ENCODE measurements at places on chromosomes 7 and 10.

GRCh38 chr7:82615527-82615926 lies 171.9 kb upstream of the CACNA2D1 start:
- DNase-seq = no peak

DNA sequence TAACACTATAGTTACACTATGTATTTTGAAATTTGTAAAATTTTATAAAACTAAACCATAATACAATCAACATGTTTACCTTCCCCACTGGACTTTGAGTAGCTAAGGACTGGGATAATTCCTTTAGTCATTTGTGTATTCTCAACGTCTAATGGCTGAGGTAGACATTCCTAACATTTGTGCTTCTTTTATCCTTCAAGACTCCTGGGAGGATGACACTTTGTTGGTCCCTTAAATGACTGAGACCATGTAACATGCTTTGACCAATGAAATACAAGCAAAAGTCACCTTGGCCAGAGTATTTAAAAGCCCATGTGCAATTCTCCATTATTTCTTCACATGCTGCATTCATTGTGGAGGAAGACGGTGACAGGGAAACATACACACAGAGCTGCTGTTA lies 18.5 kb downstream of the RAPGEF5 start:
- no peak for DNase-seq

GRCh38 chr7:151696721-151697514 lies 177.2 kb upstream of the RHEB start:
- DNase-seq = no peak

DNA sequence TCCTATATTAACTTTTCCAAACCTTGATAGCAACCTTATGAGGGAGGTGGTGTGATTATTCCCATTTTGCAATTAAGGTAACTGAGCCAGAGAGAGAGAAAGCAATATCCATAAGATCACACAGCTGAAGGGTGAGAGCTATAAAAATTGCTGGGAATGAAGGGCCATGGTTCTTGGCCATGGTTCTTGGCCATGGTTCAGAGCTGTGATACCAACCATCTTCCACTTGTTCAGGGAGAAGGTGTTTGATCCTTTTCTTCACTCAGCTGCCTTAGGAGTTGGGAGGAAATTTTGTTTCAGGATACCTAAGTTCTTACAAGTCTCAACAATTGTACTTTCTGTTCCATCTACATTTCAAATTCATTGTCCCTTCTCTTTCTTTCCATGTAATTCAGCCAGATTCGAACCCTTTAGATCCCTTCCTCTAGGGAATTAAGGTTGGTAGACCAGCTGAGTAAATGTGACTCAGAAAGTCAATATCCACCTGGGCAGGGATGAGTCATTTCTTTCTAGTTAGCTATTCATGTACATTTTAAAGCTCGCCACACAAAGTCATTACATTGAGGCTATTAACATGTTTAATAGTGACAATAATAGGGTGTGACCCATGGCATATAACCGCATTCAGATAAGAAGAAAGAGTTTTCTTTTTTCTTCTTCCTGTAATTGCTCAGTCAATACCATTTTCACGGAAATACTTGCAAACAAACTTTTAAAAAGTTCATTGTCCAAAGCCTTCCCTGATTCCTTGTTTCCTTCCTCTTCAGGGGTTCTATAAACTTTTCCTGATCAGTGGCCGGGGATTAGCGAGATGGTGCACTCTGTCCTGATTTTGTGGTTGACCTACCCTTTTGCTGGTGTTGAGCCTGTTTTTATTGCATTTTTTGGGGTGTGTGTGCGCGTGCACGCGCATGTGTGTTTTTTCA lies 143.4 kb downstream of the TCF7L2 start:
- DNase-seq = no peak

DNA sequence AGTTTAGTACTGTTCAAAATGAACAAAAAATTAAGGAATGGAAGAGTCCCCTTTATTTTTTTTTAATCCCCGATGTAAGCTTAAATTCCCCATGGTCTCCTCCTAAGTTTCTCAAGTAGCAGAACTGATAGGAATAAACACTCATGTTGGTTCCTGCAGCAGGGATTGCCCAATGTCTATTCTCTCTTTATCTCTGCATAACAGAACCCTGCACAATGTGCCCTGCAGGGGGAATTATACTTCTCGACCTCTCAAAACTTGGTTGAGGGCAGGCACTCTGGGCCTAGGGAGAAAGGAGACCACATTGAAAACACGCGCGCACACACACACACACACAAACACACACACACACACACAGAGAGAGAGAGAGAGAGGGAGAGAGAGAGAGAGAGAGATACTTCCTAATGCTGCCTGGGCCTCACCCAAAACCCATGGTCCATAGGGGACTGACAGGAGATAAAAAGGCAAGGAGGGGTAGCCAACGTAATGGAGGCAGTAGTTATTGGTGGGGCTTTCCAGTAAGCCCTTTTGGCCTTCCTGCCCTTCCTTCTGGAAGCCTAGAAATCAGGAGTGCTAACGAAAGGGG lies 22.7 kb downstream of the JAZF1 start:
- DNase-seq = no peak

DNA sequence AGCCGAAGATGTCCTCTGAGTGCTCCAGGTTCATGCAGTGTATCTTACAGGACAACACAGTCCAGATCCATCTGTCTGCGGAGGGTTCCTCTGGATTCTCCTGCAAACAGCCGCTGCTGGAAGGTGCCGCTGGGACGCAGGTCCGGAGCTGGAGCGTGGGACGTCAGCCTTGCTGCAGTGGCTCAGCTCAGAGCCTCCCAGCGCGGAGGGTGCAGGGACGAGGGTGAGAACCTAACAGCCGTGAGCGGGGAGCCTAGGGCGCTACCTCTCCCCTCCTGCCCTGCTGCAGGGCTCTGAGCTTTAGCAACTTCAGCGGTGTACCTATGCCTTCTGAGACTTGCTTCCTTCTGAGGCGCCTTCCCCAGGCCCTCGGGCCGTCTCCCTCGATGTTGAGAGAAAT lies 137.6 kb upstream of the TMEM72 start:
- DNase-seq = no peak

GRCh38 chr7:138316421-138317043 lies 143.5 kb upstream of the TRIM24 start:
- DNase-seq = no peak

DNA sequence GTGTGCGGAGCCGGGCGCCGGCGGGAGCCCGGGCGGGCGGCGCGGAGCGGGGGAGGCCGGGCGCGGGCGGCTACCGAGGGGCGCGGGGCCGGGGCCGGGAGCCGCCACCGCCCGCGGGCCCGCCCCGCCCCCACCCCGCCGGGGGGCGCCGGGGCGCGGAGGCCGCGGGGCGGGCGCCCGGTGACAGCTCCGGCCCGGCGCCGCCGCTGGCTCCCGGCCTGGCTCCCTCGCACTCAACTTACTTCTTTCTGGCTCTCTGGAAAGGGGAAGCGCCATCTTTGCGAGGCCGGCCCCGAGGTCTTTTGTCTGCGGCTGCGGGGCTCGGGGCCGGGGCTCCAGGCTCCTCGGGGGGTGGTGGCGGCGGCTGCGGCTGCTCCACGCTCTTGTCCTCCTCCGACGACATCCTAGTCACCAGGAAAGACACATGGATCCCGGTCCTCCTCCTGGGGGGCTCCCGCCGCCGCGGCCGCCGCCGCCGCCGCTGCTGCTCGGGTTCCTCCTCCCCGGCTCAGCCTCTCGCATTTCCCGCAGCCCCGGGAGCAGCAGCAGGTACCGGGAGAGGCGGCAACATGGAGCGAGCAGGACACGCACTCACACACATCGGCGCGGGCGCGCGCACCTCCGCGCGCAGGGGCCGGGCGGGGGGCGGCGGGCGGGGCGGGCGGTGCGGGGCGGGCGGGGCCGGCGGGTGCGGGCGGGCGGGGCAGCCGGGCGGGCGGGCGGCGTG lies at the start of gene KMT2C:
TSS of gene KMT2C (minus strand) at position 620 of the 727 bp plus-strand sequence. CDS start at position 403, 217 bp downstream.
- DNase-seq = peak; percentile 19

GRCh38 chr7:7895754-7896153 lies 72.8 kb upstream of the GLCCI1 start:
- DNase-seq = no peak

- DNase-seq = no peak
These were observed 429.6 kb downstream of the ADRA2A start for GRCh38 chr10:111506266-111507034.

GRCh38 chr10:31586723-31587638 lies 268.0 kb downstream of the ZEB1 start:
- DNase-seq = no peak

DNA sequence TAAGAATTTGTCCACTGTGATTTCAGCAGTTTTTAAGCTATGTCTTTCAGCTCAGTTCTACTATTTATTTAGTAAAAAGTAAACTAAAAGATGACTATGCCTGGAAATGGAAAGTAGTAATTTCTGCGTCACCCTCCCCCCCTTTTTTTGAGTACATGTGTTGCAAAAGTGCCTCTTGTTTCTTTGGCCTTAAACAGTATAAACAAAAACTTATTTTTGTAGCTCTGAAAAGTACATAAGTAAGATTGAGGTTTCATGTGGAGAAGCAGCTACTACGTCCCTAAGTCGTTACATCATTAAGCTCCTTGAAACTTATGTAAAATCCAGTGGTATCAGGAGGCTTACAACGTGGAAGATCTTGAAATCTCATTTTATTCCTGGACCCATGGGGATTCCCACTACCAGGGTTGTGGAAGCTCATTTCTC lies 46.3 kb upstream of the HBP1 start:
- no peak for DNase-seq

- DNase-seq = no peak
These were observed 448 bp downstream of the ITGA8 start for GRCh38 chr10:15719049-15719898.

DNA sequence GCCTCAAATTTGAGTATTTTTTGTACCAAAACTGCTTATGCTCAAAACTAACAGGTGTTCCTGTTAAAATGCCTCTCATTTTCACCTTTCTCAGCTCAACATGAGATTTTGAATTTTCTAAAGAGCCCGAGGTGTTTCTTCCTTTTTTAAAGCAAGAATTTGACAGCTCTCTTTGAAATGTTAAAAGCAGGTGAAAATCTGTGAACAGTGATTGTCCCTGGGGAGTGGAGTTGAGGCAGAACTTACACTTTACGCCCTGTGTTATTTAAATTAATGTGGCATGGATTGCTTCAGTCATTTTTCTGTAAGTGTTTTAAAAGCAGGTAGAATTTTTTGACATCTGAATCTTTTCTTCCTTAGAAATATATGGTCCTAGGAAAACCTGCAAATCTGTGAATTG lies 9.2 kb upstream of the GPR15LG start:
- no peak for DNase-seq

GRCh38 chr7:80871228-80871627 lies 47.6 kb downstream of the SEMA3C start:
- no peak for DNase-seq

GRCh38 chr7:131532570-131533091 lies 23.8 kb downstream of the PODXL start:
- DNase-seq = no peak

- DNase-seq = no peak
These were observed 36.6 kb downstream of the MICALL2 start for GRCh38 chr7:1422512-1423263.

- DNase-seq = no peak
These were observed 60.7 kb upstream of the PFKP start for GRCh38 chr10:3006607-3007006.

DNA sequence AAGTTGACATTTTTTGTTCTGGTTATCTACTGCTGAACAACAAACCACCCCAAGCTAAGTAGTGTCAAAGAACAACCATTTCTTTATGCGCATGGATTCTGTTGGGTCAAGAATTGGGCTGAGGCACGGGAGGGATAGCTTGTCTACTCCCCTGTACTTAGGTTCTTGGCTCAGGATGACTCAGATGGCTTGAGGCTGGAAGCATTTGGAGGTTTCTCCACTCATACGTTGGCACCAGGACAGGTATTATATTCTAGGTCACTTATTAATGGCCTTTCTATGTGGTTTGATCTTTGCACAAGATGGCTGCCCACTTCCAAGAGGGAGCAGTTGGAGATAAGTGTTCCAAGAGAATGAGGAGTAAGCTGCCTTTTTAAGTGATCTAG lies 11.8 kb upstream of the TFAM start:
- no peak for DNase-seq

DNA sequence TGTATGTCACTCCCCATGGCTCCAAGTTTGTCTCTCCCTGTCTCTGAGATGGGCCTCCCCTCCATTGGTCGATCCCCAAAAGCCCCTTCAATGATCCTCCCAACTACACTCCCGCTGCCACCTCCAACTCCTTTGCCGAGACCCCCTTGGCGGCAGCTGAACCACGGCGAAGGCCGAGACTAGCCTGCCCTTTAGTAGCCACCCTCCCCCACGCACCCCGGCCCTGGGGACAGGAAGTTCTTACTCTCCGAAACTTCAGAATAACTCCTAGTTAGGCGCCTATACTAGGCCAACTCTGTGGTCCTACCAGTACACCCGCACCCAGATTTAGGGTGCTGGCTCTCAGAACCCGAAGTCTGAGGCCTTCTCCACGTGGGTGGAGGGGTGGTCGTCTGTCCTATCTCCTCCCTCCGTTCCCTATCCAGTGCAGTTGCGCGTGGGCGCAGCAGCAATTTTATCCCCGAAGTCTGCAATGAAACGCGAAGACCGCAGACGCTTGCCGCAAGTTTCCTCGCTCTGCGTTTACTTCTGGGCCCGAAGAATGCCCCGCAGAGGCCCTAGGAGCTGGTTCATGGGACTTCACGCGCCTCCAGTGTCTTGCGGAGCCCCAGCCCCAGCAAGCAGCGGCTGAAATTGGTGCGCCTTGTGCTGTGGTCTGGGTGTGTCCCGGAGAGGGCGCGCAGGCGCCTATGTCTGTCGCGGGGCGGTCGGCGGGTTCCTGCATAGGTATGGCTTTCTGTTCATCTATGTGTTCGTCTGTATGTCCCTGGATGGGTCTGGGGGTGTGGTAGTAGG lies 82.6 kb upstream of the SLF2 start:
- DNase-seq = no peak

DNA sequence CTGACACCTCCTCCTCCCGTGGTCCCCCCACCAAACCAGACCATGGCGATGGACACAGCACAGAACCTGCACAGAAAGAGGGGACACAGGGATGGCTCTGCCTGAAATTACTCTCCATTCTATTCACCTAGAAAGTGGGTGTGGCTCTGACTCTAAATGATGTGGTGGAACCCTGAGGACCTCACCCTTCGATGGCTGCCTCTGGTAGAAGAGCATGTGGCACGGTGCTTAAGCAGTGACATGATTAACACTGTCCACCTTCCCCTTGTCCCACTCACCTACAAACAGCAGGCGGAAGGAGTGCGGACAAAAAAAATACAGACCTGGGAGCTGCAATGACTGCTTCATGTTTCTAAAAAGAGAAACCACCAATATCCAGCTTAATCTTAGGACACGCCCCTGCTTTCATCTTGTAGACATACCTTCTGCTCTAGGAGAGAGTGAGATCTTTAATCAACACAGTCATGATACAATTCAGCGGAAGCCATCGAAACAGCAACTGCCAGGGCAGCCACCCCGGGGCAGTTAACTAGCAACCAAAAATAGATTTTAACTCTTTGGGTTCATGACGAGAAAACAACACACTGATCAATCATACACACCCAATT lies 11.4 kb downstream of the JCAD start:
- DNase-seq = no peak

GRCh38 chr7:112505495-112505894 lies 24.7 kb downstream of the LSMEM1 start:
- no peak for DNase-seq

- no peak for DNase-seq
These were observed 223.7 kb downstream of the MTERF1 start for GRCh38 chr7:91656541-91657482.

GRCh38 chr7:2613931-2614600 lies 17.7 kb upstream of the TTYH3 start:
- no peak for DNase-seq

- no peak for DNase-seq
These were observed 174.5 kb downstream of the ZNF365 start for GRCh38 chr10:62548686-62549085.

- DNase-seq = no peak
These were observed 44.6 kb upstream of the VDAC2 start for GRCh38 chr10:75165684-75166622.

Measured in activated CD4-positive, alpha-beta T cell treated with anti-CD3 and anti-CD28 coated beads for 24 hours (primary cell).